ENCODE measurements at places on chromosomes 4 and X. TPM values are rescaled to one million over a fixed set of nuclear protein-coding genes. Genes with fewer than 3 reads are reported as not detected.

Gene PROM1
- not detected for total RNA-seq

Gene ARR3
- not detected for total RNA-seq

Gene GAGE12J
- not detected for total RNA-seq

Gene ASMT
- not detected for total RNA-seq

Gene RBM41
- total RNA-seq = 15.5 TPM

Gene DDX53
- total RNA-seq = not detected

Gene MAGEA8
- not detected for total RNA-seq

Gene FAM149A
- total RNA-seq = 0.61 TPM

Gene NWD2
- total RNA-seq = not detected

Gene SORCS2
- total RNA-seq = not detected

Gene AMTN
- not detected for total RNA-seq

Gene PRRG1
- not detected for total RNA-seq

Gene RNF175
- total RNA-seq = not detected

Gene AMER1
- 6.7 TPM for total RNA-seq

Gene BBS12
- 6.2 TPM for total RNA-seq

Gene HTN1
- not detected for total RNA-seq

Gene KLHL34
- total RNA-seq = 0.26 TPM

Gene EFNB1
- 8.0 TPM for total RNA-seq

Gene SEPSECS
- total RNA-seq = 15.3 TPM

Gene CDX4
- not detected for total RNA-seq

Gene PTPN13
- 0.66 TPM for total RNA-seq

Gene RPA4
- total RNA-seq = 0.78 TPM

Gene UGT2B17
- total RNA-seq = not detected

Gene CTAG2
- not detected for total RNA-seq

Gene GC
- total RNA-seq = not detected

Gene GALNTL6
- not detected for total RNA-seq

Gene SLC9B2
- total RNA-seq = 34.7 TPM

Gene SYTL5
- total RNA-seq = not detected

Gene CLNK
- 0.57 TPM for total RNA-seq

Gene SMR3B
- not detected for total RNA-seq

Gene KCNE5
- total RNA-seq = 0.52 TPM

Gene TRIML1
- total RNA-seq = not detected

Gene XAGE1A
- total RNA-seq = not detected

Gene ARHGAP24
- total RNA-seq = not detected

Gene LIMCH1
- total RNA-seq = not detected

Gene AADAT
- not detected for total RNA-seq

Gene MAGEB2
- not detected for total RNA-seq

Gene CASP6
- total RNA-seq = 29.5 TPM

Gene CDKN2AIP
- 24.1 TPM for total RNA-seq

Gene SPON2
- total RNA-seq = 12.1 TPM

Gene HEPH
- not detected for total RNA-seq

Gene CCKAR
- not detected for total RNA-seq

Gene PNMA3
- 0.67 TPM for total RNA-seq
